ENCODE measurements at places on chromosomes 6 and 20. TPM values are rescaled to one million over a fixed set of nuclear protein-coding genes. Genes with fewer than 3 reads are reported as not detected.

ATXN1 gene
- 34.7 TPM for total RNA-seq

SYCP2 gene
- total RNA-seq: 35.5 TPM

KCNK15 gene
- total RNA-seq: 0.54 TPM

WFDC10B gene
- not detected for total RNA-seq

SYCP2L gene
- total RNA-seq: 0.67 TPM

RSPO4 gene
- not detected for total RNA-seq

GRCh38 chr6:39933669-39934130 lies 562 bp downstream of the MOCS1 start:
- peak overlapping the region; percentile 40 for H3K4me3 ChIP-seq

DNA sequence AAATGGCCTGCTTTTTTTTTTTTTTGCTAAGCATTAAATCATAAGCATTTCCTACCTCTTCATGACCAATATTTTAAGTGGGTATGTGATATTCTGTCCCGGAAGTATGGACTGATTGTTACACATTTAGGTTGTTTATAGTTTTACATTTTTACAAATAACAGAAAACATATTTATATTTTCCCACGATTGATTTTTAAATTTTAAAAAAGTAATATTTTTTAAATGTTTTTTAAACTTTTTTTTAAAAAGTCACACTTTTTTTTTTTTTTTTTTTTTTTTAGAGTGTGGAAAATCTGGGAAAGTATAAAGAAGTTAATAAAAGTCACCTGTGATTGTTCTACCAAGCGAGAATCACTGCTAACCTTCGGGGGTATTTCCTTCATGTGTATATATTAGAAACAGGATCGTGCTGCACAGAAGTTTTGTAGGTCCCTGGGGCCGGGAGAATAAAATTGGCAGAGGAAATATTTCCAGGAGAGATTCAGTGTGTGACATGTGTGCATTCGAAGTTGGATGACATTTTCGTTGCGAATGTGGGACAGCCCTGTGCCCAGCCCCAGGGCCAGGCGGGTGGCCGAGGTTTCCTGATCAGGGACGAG lies 173.1 kb downstream of the CDC5L start:
- H3K27ac ChIP-seq: no peak overlapping the region
- no peaks in the 10 kb centered on the region for H3K27me3 ChIP-seq
- no peak overlapping the region for H3K4me3 ChIP-seq

DNA sequence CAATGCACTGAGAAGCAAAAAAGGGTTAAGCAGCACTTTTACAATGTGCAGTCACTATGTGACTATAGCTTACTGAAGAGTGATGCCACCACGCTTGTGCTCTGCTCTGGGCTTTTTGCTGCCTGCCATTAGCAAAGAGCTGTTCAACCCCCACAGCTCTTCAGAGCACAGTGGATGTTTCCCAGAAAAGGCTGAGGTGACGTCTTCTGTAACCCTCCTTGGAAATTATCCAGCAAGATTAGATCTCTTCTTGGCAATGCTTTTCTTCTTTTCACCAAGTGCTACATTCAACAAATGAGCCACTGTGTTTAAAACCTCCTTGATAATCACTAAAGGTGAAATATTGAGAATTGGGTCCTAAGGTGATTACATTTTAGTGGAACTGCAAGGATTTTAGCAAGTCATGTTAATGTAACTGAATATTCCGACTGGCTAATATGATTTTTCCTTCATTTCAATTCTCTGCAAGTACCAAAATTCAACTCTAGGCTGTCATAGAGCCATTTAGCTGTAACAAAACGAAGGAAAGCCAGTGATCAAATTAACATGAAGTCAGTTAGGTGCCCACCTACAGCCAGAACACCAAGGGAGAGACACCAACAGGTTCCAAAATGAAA lies 34.9 kb downstream of the ELOVL5 start:
- H3K4me3 ChIP-seq: no peak overlapping the region
- no peak overlapping the region for H3K27ac ChIP-seq
- DNase-seq: no peak
- H3K27me3 ChIP-seq: no peaks in the 10 kb centered on the region
- no peaks in the 10 kb centered on the region for H3K4me1 ChIP-seq

DNA sequence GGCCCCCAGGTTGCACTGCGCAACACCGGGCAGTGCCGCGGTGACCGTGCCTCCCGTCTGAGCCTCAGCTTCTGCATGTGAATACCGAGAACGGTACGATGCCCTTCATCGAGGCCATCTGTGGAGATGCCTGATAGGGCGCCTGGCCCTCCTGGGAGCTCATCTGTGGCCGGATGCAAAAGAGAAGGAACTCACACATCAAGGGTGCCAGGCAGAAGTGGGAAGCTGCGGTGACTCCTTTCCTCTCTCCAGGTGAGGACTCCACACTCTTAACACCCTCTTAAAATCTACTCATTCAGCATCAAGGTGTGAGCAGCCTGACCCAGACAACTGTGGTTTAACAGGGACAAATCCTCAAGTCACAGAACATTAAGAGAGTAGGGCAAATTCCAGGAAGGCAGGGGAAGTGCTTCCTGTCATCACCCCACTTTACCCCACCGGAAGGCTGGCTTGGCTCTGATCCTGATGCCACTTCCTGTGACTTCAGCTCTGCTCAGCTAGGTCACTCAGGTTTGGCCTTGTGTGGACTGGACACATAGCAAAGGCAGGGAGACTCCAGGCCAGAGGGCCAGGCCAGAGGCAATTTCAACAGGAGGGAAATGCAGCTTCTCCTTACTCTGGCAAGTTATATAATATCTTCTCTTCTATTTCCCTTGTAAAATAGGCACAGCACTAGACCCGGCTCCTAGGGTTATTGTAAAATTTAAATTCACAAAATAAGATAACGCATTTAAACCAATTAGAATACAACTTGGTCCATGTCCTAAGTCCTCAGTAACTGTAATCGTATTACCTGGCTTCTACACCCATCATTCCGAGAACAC lies 69.4 kb downstream of the CPNE5 start:
- peak; percentile 58 for DNase-seq
- no peak overlapping the region for H3K4me3 ChIP-seq
- H3K27me3 ChIP-seq: no peaks in the 10 kb centered on the region
- no peaks in the 10 kb centered on the region for H3K36me3 ChIP-seq
- no peak overlapping the region for H3K27ac ChIP-seq

DNA sequence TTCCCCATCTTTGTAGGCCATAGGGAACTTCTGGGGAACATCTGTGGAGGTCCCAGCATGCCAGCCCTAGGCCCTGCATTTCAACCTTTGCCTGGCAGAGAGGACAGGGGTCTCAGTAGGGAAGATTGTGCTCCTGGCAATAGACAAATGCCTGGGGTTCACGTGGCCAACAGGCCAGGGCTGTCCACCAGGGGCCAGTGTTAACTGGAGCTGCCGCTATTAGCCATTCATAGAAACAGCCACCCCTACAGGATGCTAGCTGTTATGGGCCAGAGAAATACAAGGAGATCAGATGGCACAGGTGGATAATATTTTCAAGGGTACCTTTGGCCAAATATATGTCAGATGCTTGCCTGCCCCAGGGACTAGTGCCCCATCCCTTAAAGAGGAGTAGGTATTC lies 932.9 kb downstream of the QKI start:
- no peak for DNase-seq
- no peaks in the 10 kb centered on the region for H3K4me1 ChIP-seq
- H3K4me3 ChIP-seq: no peak overlapping the region
- H3K27ac ChIP-seq: no peak overlapping the region

DNA sequence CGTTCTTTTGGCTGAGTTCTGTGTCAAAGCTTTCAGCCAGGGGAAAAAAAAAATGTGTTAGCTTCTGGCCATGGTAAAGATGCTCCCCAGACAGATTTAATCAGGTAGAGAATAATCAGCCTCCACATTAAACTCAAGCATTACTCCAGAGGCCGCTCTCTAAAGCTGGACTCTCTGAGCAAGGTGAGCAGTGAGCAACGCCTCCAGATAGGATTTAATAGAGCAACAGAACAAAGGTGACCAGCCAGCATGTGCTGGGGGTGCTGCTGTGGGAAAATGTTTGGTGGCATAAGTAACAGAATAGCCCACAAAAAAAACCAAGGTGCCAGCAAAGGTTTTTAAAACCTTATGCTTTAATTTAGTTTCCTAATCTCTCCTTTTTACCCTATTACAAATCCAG lies 103.5 kb upstream of the TRAF3IP2 start:
- no peaks in the 10 kb centered on the region for H3K36me3 ChIP-seq
- no peaks in the 10 kb centered on the region for H3K27me3 ChIP-seq
- H3K27ac ChIP-seq: no peak overlapping the region
- no peak overlapping the region for H3K4me3 ChIP-seq
- H3K4me1 ChIP-seq: peaks cover 2% of the 10 kb centered on the region
- DNase-seq: no peak

DNA sequence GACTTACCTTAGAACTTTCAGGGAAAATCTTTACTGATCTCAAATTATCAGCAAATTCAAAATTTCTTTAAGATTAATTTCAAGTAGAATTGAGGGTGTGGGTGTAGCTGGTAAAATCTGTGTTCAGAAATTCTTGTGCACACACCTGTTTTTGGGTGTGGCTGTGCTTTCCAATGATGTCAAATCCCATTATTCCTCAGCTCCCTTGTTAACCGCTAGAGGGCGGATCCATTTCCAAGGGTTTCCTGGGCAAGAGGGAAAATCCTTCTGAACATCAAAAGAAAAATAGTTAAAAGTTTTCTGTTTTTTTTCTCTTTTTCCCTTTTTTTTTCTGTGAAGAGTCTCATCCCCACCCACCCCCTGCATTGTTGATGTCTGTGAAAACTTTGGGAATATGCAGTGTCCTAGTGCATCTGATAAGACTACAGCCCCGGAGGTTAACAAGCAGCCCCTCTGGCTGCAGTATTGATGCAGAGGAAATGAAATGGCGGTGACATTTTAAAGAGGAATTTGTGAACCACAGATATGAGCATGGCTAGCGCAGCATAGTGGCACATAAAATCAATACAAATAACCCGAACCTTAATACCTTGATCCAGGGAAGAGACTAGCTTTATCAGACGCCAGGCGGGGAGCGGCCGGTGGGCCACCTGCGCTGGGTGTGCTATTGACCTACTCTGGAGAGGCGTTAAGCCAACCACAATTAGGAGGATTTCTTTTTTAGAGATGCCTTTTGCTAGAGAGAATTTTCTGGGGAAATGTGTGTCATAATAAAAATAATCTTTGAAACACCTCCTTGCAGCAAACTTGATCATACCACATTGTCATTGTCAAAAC lies 130.9 kb downstream of the FOXA2 start:
- H3K27ac ChIP-seq: no peak overlapping the region
- H3K4me3 ChIP-seq: no peak overlapping the region
- H3K4me1 ChIP-seq: no peaks in the 10 kb centered on the region

DNA sequence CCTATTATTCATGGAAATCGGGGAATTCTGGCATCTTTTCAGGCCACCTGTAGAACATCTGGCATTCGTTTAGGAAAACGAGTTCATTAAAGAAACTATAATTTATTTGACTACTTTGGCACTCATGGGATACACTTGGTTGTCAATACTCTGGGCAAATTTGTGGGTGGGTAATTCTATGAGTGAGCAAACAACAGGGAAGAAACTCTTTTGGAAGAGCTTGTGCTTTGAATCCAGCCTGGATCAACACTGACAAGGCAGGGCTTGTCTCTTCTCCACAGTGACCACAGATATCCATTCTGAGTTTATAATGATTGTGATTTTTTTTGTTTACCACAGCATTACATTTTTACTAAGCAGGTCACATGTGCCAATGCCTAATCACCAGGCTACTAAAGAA lies 394.7 kb downstream of the THBS2 start:
- H3K27ac ChIP-seq: no peak overlapping the region
- DNase-seq: no peak
- H3K4me3 ChIP-seq: no peak overlapping the region
- H3K27me3 ChIP-seq: no peaks in the 10 kb centered on the region

DNA sequence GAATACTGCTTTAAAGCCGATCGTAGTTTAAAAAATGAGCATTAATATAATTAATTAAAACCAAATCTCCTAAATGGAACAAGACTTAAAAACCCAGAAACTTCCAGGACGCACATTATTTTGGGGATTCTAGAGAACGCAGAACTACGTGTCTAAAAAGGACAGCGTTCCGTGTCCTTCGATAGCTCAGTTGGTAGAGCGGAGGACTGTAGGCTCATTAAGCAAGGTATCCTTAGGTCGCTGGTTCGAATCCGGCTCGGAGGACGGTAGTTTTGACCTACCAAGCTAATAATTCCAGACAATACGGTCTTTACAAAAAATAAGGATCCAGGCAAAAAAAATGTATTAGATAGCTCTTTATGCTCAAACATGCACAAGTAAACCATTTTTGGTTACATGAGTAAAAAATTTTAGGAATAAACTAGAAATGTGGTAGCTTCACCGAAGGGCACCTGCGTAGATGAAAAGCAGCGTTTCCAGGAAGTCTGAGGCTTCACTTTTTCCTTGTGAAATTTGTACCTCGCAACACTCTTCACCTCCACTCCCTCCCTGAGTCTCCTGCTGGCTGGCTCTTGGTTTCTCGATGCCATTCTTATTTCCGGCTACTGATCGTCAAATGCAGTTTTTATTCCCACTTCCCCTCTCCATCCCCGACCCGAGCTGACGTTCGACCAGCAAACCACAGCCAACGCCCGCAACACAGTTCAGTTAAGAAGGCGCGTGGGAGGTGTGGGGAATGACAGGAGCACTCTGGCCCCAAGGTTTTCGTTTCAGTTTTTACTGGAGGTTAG lies 19.6 kb upstream of the ABT1 start:
- peak overlapping the region; percentile 39 for H3K4me3 ChIP-seq
- no peak overlapping the region for H3K27ac ChIP-seq
- H3K27me3 ChIP-seq: no peaks in the 10 kb centered on the region
- no peaks in the 10 kb centered on the region for H3K36me3 ChIP-seq
- DNase-seq: peak; percentile 53

DNA sequence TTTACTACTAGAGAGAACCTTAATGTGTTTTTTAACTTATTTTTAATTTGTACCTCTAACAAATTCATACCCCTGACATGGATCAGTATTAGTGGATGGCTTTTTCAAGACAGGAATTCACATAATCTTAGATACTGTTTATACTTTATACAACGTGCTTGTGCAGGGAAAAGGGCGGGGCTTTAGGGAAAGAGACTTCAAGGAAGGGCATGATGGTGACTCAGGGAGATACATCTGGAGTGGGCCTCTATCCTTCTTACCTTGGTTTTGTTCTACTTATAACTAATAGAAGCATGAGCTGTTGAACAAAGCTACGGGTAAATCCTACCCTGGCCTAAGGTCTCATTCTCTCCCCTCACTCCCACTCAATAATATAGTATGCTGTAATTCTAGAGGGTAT lies 160.8 kb downstream of the C6orf58 start:
- H3K4me3 ChIP-seq: no peak overlapping the region
- H3K36me3 ChIP-seq: no peaks in the 10 kb centered on the region
- no peaks in the 10 kb centered on the region for H3K4me1 ChIP-seq
- no peak overlapping the region for H3K27ac ChIP-seq

- DNase-seq: no peak
- H3K27me3 ChIP-seq: no peaks in the 10 kb centered on the region
- H3K4me3 ChIP-seq: no peak overlapping the region
- no peaks in the 10 kb centered on the region for H3K36me3 ChIP-seq
- no peaks in the 10 kb centered on the region for H3K4me1 ChIP-seq
These were observed 74.7 kb downstream of the SRC start for GRCh38 chr20:37420610-37421009.

Data from Peyer's patch (tissue), 4 donors.